ENCODE measurements at places on chromosomes 3 and 15.
A peak's percentile ranks its signal among the peaks of the same experiment; 100 is the strongest.

DNA sequence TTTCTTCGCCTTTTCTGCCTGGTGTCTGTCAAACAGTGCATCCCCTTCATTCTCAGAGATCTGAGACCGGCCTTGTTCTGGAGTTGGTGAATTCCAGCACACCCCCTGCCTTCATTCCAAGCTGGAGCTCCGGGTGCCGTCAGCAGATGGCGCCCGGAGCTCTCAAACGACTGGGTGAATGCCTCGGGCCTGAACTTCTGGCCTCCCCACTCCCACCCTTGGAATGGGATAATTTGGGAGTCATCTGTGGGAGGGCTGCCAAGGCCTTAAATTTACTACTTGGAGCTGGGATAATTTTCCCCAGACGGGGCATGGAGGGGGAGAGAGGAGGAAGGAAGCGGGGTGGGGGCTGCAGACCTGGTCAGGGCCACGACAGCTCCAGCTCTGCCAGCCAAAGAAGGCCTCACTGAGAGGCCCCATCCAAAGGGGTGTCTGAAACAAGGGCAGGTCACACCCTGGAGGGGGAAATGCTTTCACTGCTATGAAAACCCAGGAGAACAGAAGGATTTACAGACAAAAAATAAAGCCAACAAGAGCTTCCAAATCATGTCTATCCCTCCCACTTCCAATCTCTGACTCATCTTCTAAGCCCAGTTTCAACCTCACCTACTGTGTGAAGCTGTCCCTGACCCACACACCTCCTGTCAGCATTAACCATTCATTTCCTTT lies 187.9 kb downstream of the OPA1 start:
- peak; percentile 90 for DNase-seq

DNA sequence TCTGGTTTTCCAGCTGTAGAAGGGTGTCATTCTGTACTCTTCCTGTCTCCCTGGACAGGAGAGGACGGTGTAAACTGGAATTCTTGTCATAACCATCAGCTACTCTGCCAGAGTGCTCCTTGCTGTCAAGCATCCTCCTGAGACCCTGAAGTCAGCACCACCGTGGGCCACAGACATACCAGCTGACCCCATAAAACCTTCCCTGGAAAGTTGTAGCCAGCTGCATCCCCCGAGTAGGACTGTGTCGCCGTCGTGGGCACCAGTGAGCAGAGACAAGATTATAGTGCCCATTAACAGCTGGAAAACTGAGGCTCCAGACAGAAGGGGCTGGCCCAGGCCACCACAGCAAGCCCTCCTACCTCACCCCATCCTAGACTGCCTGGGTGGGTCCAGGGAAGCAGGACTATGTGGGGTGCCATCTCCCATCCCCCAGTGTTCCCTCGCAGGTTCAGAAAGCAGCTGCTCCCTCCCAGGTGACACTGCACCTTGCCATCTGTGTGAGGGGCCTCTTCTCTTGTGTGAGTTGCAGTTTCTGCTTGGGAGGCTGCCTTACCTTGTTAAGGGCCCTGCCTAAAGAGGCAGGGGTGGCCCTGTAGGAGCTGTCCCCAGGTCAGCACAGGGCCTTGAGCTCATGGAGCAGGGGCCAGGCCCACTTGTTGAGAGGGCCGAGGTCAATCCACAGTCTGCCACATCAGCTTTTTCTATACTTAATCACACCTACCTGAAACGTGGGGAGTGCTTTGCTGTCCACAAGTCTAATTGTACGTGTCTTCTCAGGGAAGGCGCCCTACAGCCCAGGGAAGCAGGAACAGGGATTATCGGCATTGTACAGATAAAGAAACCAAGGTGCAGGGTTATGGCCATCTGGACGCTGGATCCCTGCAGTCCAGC lies 191.9 kb upstream of the LINGO1 start:
- no peak for DNase-seq

DNA sequence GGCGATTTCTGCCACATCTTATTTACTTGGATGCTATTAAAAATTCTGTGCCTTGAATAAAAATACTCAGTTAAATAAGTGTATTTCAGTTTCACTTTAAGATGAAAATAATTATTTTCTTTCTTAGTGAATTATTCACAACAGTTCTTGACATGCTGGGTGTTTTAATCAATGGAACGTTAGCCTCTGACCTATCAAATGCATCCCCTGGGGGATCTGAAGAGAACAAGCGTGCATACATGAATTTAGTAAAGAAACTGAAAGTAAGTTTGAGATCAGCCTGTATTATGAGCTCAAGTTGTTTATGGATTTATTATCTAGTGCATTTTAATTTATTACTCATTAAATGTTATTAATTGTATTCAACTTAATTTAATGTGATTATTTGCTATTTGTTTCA lies 597 bp downstream of the P2RY12 start:
- no peak for DNase-seq

- no peak for DNase-seq
Observed at GRCh38 chr15:29012097-29012496, 126.3 kb downstream of the APBA2 start.

- DNase-seq = no peak
Observed at GRCh38 chr3:1700650-1701049, 398.0 kb upstream of the CNTN4 start.

DNA sequence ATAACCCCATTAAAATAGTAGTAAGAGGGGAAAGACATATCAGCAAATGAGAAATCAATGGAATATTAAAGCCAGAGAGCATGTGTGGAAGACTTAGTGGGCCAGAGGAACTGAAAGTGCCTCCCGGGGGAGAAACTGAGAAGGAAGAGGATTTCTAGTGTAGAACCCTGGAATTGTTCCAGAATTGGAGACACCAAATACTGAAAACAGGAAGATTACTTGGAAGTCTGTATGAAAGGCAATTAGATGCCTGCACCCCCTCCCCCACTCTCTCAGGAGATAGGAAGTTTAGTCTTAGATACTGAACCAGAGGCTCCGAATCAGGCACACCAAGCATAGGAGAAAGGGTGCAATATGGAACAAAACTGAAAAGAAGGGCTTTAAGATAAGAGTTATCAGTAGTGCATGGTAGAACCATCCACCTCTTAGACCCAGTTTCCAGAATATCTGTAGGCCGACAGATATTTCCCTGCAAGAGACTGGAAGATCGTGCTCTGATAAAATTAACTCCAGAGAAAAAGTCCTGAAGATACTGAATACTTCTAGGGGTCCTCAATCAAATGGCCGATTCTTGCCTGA lies 32.4 kb downstream of the KLHL18 start:
- DNase-seq = no peak

Measured in AG08395 (cell line).